ENCODE measurements at places on chromosomes 7 and 10. TPM values are rescaled to one million over a fixed set of nuclear protein-coding genes. Genes with fewer than 3 reads are reported as not detected.

ZNF92 gene
- polyA plus RNA-seq, result 5.8 TPM

IFT22 gene
- polyA plus RNA-seq, result 31.2 TPM

GRCh38 chr7:106905734-106906133 lies 40.7 kb downstream of the PIK3CG start:
- peaks cover 8% of the 10 kb centered on the region for H3K36me3 ChIP-seq
- no peak for DNase-seq
- H3K27ac ChIP-seq, result no peak overlapping the region
- no peaks in the 10 kb centered on the region for H3K27me3 ChIP-seq
- no peak overlapping the region for H3K4me3 ChIP-seq

GRCh38 chr10:129329385-129330055 lies 137.5 kb upstream of the MGMT start:
- no peak overlapping the region for H3K4me3 ChIP-seq
- no peaks in the 10 kb centered on the region for H3K36me3 ChIP-seq
- no peak overlapping the region for H3K27ac ChIP-seq
- DNase-seq, result no peak
- H3K4me1 ChIP-seq, result no peaks in the 10 kb centered on the region

- no peak overlapping the region for H3K4me3 ChIP-seq
- H3K36me3 ChIP-seq, result peaks cover 82% of the 10 kb centered on the region
- DNase-seq, result no peak
Observed at GRCh38 chr7:100686822-100687211, 7.2 kb downstream of the GIGYF1 start.

DNA sequence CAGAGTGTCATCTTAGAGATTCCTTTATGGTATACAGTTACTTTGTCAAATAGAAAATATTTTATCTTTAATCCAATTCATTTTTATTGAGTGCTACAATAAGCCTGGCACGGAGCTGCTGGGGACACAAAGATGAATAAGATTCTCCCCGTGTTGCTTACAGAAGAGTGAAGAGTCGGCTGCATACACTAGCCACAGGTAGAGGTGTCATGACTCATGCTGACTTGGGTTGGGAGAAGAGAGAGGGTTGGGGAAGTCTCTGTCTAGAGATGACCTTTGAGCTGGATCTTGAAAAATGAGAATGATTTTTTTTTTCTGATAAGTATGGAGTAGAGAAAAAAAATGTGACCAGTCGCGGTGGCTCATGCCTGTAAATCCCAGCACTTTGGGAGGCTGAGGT lies 289.9 kb upstream of the CELF2 start:
- H3K27me3 ChIP-seq, result no peaks in the 10 kb centered on the region
- no peak overlapping the region for H3K27ac ChIP-seq
- DNase-seq, result no peak
- no peaks in the 10 kb centered on the region for H3K36me3 ChIP-seq
- no peak overlapping the region for H3K4me3 ChIP-seq
- no peaks in the 10 kb centered on the region for H3K4me1 ChIP-seq

DNA sequence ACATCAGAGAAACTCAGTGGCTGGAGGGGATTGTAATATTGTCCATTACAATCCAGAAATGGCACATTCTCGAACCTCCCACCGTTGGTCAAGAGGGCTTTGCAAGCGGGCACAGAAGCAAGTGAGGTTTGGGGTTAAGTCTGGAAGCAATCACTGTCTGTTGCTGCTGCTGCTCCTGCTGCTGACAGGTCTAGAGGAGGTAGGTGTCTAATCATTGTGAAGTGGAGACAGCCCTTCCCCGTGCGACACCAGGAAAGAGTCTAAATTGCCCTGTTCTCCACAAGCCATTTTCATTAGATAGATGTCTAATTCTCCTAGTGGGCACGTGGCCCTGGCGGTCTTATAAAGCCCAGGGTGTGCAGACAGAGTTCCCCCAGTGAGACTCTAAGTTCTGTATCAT lies 43.5 kb downstream of the NPS start:
- no peaks in the 10 kb centered on the region for H3K36me3 ChIP-seq
- H3K27me3 ChIP-seq, result peaks cover 5% of the 10 kb centered on the region
- H3K4me3 ChIP-seq, result no peak overlapping the region
- no peak overlapping the region for H3K27ac ChIP-seq

DNA sequence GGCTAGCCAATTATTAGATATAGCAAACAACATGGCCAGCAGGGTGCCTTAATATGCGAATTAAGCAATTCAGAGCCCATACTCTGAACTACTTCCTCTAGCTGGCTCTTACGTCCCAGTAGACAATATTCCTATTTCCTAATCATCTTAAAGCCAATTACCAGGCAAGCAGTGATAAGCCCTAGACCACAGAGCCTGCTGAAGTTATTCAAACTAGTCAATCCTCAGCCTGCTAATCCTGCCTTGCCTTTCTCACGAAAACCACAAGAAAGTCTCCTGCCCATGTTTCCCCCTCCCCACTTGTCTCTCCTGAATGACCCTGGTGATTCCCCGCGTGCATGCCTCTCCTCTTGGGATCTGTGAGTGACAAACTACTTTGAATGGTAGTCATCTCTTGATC lies 86.8 kb upstream of the CACNA2D1 start:
- no peak overlapping the region for H3K27ac ChIP-seq
- no peaks in the 10 kb centered on the region for H3K4me1 ChIP-seq
- no peak overlapping the region for H3K4me3 ChIP-seq
- H3K27me3 ChIP-seq, result no peaks in the 10 kb centered on the region
- DNase-seq, result no peak
- no peaks in the 10 kb centered on the region for H3K36me3 ChIP-seq

Measured in stomach (tissue), 19 donors.